Neuronal stem cell (in vitro differentiated cells): ENCODE measurements at places on chromosomes 5 and 9.

- H3K4me1 ChIP-seq: peaks cover 6% of the 10 kb centered on the region
- DNase-seq: no peak
- H3K27ac ChIP-seq: no peak overlapping the region
- no peak overlapping the region for H3K4me3 ChIP-seq
- no peaks in the 10 kb centered on the region for H3K36me3 ChIP-seq
These were observed 75.1 kb upstream of the ADCY2 start for GRCh38 chr5:7320701-7321301.

- no peak overlapping the region for H3K4me3 ChIP-seq
- peak; percentile 48 for DNase-seq
- H3K27ac ChIP-seq: no peak overlapping the region
- H3K36me3 ChIP-seq: no peaks in the 10 kb centered on the region
These were observed 31.4 kb upstream of the ANKRD55 start for GRCh38 chr5:56264417-56265025.

- no peak overlapping the region for H3K27ac ChIP-seq
- no peak for DNase-seq
- H3K27me3 ChIP-seq: no peaks in the 10 kb centered on the region
- H3K36me3 ChIP-seq: peaks cover 14% of the 10 kb centered on the region
- H3K4me1 ChIP-seq: peaks cover 4% of the 10 kb centered on the region
These were observed 1.9 kb upstream of the GPBP1 start for GRCh38 chr5:57171816-57172465.

DNA sequence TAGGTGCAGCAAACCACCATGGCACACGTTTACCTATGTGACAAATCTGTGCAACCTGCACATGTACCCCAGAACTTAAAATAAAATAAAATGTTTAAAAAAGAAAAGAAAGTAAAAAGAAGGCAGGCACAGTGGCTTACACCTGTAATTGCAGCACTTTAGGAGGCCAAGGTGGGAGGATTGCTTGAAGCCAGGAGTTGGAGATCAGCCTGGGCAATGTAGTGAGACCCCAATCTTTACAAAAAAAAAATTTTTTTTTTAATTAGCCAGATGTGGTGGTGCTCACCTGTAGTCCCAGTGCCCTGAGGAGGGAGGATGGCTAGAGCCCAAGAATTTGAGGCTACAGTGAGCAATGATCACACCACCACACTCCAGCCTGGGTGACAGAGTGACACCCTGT, 12.5 kb upstream of the LHFPL2 start:
- no peaks in the 10 kb centered on the region for H3K4me1 ChIP-seq
- no peak overlapping the region for H3K4me3 ChIP-seq
- no peaks in the 10 kb centered on the region for H3K27me3 ChIP-seq
- DNase-seq: no peak
- H3K36me3 ChIP-seq: no peaks in the 10 kb centered on the region

- H3K27ac ChIP-seq: no peak overlapping the region
- H3K4me1 ChIP-seq: no peaks in the 10 kb centered on the region
- no peak for DNase-seq
- no peak overlapping the region for H3K4me3 ChIP-seq
- H3K36me3 ChIP-seq: no peaks in the 10 kb centered on the region
- H3K27me3 ChIP-seq: no peaks in the 10 kb centered on the region
These were observed 10.3 kb downstream of the OCLN start for GRCh38 chr5:69502767-69503488.

DNA sequence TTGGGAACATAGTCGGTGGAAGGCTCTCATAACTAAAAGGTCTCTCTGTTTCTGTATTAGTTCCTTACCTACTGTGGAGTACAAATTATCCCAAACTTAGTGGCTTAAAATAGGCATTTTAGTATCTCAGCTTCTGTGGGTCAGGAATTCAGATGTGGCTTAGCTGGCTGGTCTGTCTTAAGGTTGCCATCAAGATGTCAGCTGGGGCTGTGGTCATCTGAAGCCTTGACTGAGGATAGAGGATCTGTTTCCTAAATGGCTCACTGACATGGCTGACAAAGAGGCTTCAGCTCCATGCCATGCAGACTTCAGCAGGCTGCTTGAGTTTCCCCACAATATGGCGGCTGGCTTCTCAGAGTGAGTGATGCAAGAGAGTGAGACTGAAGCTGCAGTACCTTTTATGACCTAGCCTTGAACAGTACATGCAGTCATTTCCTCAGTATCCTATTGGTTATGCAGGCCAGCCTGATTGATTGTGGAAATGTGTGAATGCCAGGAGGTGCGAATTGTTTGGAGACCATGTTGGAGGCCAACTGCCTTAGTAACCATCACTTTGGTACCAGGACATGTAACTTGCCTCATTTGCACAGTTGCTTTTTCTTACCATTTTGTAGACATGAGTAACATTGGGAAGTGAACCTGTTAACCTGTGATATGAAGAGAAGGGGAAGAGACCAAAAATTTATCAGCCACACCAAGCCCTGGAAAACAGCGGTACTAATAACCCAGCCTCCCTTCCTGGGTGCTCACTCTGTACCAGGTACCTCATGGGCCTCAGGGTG, 152.8 kb upstream of the IER5L start:
- no peak overlapping the region for H3K4me3 ChIP-seq
- no peaks in the 10 kb centered on the region for H3K36me3 ChIP-seq
- no peak for DNase-seq
- no peak overlapping the region for H3K27ac ChIP-seq
- H3K4me1 ChIP-seq: peaks cover 23% of the 10 kb centered on the region
